ENCODE measurements at places on chromosomes 12 and 14. TPM values are rescaled to one million over a fixed set of nuclear protein-coding genes. Genes with fewer than 3 reads are reported as not detected.

- DNase-seq: no peak
Measured at GRCh38 chr12:15787778-15788177, 1.4 kb downstream of the EPS8 start.

The GUCY2C gene
- not detected for total RNA-seq

The SIX6 gene
- total RNA-seq: not detected

GRCh38 chr14:105622329-105622955, 96.1 kb downstream of the TMEM121 start:
- no peak for DNase-seq

DNA sequence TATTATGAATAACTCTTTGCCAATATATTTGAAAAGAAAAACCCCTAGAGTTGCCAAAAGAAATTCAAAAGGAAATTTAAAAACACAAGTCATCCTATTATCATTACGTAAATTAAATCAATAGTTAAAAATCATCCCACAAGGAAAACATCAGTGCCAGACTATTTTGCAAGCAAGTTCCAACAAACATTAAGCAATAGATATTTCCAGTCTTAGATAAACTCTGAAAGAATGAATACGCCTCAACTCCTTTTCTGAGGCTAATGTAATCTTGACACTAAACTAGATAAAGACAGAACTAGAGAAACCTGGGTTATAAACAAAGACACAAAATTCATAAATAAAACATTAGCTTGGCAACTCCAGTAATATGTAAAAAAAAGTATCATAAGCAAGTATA, 245.9 kb downstream of the FOXN3 start:
- no peak for DNase-seq

GRCh38 chr14:65208548-65208947, 106.2 kb upstream of the MAX start:
- DNase-seq: no peak

The KRT77 gene
- not detected for total RNA-seq

DNA sequence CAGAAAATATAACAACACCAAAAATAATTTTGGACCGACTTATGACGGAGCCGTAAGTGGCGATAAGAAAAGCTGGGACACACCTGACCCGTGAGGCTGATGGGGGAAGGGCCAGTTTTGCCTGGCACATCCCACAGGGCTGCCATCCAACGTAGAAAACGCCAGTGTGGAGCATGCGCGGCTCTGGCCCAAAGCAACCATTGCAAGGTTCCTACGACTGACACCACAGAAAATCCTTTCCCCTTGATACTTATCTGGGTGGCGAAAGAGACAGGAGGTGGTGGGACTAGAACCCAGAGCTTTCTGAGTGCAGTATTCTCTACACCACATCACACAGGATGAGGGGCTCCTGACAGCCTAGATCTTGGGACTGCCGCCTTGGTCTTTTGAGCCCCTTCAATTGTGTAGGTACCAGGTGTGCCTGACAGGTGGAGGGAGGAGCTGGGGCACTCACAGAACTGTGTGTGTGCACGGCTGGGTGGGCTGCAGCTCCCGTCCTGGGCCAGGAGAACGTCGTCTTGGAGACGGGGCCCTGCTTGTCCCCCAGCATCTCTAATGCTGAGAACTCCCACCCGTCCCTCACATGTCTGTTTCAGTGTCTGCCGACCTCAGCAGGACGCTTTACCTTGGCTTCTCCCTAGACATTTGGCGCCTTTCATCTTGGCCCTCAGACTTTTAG, 17.4 kb upstream of the CACNA2D4 start:
- no peak for DNase-seq

- DNase-seq: peak; percentile 27
Measured at GRCh38 chr12:113980537-113981337, 14.6 kb upstream of the RBM19 start.

The TMEM229B gene
- 3.5 TPM for total RNA-seq

DNA sequence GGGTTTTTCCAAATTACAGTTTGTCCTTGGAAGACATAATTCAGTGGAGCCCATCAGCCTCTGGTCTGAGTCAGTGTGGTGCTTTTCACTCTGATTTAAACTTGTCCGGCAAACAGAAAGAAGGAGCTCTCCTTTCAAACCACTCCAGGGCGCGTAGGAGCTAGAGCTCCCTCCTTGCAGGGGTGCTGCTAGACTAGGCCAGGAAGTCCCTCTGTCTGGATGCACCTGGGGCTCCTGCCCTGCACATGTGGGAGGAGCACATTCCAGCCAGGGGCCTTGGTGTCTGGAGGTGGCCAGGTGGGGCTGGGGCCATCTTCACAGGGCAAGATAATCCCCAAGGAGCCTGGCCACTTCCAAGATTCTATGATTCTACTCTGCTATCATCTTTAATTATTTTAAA, 3.1 kb downstream of the SERPINA3 start:
- DNase-seq: no peak

GRCh38 chr12:47021298-47021697, 58.1 kb upstream of the PCED1B start:
- no peak for DNase-seq

The KRT75 gene
- not detected for total RNA-seq

DNA sequence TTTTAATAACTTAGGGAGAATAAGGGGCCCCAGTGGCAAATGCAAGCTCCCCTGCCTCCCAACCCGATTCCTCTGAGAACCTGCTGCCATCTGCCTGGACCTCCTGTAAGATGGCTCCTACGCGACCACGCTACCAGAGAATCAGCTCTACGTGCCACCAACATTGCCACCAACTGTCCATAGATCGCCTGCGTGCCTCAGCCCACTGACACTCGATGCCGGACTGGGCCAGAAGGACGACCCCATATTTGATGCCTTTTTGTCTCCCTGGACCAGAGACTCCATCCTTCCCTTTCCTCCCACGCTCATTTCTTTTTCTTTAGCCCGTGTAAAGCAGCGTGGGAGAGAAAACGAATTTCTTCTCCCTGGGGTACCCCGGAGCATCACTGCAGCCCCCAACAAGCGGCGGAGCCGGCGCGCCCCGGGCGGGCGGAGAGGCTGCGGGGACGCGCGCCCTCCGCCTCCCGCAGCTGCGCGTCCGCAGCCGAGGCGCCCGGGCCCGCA, 565 bp upstream of the KLHL42 start:
- DNase-seq: peak; percentile 23

GRCh38 chr12:59041241-59042121, 121.2 kb upstream of the LRIG3 start:
- no peak for DNase-seq

DNA sequence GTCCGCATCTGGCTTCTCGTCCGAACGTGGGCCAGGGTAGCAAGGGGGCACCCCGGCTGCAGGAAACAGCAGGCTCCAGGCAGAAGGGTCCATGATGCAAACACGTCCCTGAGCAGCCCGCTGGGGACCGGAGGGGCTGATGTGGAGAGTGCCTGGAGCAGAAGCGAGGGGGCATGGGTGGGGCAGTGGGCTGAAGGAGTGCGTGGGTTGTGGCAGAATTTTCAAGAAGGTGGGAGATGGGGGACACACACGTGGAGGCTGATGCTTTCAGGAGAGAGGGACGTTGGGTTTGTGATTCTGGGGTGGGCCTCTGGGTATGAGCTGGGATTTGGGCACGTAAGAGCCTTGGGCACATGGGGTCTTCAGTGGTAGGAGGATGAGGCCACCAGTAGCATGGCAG, 45.6 kb upstream of the DLK1 start:
- no peak for DNase-seq

DNA sequence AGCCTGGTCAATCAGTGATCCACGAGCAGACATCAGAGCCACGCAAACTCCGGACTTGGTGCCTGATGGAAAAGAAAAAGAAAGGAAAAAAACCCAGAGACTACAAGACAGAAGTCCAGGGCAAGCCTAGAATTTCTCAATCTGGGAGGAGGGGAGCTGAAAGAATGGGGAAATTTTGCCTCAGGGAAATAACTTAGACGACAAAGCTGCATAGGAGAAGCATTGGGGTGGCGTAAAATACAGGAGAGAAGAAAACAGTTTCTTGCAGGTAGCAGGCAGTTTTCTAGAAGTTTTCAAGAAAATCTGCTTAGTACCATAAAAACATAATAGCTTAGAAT, 2.6 kb upstream of the SLC11A2 start:
- DNase-seq: no peak

DNA sequence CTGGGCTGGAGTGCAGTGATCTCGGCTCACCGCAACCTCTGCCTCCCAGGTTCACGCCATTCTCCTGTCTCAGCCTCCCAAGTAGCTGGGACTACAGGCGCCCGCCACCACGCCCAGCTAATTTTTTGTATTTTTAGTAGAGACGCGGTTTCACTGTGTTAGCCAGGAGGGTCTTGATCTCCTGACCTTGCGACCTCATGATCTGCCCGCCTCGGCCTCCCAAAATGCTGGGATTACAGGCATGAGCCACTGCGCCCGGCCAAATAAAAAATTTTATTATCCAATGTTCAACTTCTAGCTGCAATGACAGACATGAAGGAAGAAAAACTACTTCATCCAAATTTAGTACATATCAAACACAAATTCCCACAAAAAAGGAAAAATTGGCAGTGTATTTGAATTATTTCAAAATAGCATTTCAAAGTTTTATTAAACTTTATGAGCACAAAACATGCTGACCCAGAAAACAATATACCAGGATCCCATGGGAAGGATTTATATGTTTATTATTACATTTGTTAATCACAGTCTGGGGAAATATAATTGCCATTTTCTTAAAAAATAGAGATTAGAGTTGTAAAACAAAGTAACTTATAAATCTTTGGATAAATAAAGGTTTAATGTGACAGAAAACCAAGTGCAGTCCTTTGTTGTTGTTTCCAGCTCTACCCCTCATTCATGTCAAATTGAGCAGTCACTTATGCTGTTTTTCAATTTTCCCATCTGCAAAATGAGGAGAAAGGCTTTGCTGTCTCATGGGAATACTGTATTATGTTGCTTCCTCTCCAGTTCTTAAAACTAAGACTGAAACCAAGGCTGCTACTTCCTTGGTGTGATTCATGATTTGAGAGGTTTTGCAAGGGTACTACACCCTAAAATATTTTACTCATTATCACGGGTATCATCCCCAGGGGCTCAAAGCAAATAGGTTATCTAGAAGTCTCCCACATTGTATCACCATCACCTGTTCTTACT, 155.2 kb upstream of the AVPR1A start:
- no peak for DNase-seq

DNA sequence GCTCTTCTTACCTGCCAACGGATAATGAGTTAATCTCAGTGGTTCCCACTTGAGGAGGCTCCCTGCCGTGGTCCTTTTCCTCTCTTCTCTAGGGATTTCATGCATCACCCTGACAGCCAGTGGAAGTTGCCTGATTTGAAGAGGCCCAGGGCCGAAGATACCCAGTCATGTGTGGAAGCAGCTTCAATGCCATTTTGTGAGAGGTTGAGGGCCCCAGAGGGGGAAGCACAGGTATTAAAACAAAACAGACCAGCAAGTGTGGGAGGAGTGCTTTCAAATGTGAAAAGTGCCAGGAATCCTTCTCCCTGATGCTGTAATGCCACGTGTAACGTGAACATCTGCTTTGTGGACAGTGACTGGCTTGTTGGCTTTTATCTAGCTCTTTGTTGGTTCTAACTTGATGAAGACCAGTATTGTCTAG, 1.5 kb downstream of the TCP11L2 start:
- no peak for DNase-seq

The CLEC12A gene
- 0.14 TPM for total RNA-seq

DNA sequence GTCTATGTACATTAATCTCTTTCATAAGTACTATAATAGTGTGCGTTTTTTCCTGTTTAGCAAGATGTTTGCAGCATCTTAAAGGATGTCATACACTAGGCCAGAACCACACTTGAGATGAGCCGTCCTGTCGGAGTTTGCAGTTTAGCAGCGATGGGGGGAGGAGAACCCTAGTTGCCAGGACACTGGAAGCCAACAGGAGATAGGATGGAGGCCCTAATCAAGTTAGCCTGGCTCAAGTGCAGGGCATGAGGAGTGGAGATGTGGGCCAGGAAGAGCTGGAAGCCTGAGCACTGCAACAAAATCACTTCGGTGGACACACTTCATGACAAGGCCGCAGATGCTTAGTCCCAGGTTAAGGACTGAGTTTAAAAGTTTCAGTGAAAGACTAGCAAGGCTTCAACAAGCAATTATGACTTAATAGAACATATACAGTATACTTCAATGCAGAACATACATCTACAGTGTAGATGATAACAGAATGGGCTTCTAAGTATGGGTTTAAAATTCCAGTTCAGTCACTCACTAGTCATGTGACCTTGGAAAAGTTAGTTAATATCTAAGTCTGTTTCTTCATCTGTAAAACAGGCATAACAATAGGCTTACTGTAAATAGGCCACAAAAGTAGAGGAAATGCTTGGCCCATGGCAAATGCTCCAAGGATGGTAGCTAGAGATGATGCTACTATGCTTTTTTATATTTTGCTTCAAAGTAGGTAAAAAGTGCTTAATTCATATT, 77.1 kb downstream of the PTPN21 start:
- DNase-seq: no peak

The KRT6C gene
- total RNA-seq: not detected

The NFE2 gene
- not detected for total RNA-seq

GRCh38 chr14:70807898-70808415, 1.4 kb downstream of the MAP3K9 start:
- DNase-seq: peak; percentile 66

DNA sequence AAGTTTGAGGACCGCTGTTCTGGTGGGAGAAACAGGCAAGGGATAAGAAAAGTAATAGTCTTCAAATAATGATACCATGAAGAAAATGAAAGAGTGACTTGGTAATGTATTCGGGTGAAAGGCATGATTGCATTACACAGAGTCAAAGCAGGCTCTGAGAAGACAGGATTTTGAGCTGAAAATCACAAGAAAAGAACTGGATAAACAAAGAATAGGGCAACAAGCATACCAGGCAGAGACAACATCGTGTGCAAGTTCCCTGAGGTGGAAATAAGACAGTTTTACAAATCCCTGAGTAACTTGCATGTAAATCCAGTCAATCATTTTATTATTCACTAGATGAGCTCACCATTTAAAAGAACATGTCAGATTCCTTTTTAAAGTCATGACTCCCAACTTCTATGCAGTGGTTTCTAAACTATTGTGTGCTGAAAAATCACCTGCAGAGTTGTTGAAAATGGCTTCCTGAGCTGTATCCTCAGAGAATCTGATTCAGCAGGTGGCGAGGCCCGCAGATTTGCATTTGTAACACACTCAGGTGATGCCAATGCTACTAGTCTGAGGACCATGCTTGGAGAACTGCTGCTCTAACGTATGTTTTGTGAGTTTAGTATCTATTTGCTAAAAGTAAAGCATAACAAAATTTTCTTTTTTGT, 133.0 kb upstream of the ABCD2 start:
- DNase-seq: no peak

Data from activated naive CD8-positive, alpha-beta T cell treated with anti-CD3 and anti-CD28 coated beads for 36 hours (primary cell).